SHP77 treated with DMSO at 0.1 percent for 48 hours (cell line): ENCODE measurements at places on chromosomes 2 and 18.
A peak's percentile ranks its signal among the peaks of the same experiment; 100 is the strongest.

GRCh38 chr18:41966943-41967342 is 11.9 kb downstream of the PIK3C3 start:
- no peak for DNase-seq

DNA sequence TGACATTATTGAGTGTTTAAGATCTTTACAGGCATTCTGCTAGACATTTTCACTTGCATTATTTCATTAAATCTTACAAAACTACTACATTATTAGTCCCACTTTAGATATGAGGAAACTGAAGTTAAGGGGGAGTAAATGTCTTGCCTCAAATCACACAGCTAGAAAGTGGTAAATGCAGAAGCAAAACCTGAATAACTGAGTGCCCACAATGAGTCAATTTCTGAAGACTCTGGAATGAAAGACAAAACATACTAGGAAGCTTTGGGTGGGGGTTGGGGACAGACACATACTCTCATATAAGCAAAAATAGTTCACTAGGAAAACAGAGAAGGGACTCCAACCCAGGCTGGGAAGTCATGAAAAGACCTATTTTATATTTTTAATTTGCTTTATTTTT is 214.4 kb upstream of the LRATD1 start:
- no peak for DNase-seq

GRCh38 chr18:70156886-70157285 is 48.6 kb downstream of the RTTN start:
- no peak for DNase-seq

- DNase-seq: no peak
These were observed 93.3 kb downstream of the COL5A2 start for GRCh38 chr2:189086250-189086649.

DNA sequence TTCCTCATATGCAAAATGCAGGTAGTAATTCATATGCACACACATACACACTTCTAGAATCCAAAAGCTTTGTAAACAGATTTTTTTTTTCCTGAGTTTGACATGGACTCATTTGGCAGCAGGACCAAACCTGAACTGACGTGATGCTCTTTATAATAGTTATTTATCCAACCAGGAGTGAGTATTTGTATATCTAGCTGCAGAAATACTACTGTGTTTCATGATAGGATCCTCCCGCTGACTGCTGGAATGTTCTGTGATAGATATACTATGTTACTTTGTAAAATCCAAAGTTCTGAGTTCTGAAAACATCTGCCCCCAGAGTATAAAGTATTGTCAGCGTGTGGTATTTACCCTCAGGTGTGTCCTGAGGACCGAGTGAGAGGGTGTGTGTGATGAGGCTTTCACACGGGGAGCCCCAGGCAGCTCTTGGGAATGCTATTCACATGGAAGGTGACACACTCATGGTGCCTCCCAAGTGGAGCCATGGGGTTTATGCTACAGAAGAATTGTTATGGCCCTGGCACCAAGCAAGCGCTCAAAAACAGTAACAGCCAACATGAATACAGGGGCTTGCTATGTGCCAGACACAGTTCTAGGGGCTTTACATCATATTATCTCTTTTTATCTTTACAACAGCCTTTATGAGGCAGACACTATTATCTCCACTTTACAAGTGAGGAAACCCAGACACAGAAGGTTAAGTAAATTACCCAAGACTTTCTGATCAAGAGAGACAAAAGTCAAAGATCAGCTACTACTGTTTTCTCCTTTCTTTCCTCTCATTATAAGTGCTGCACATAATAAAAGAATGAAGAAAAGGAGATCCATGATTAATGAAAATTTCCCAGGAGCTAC is 16.7 kb upstream of the TXNDC2 start:
- DNase-seq: no peak

DNA sequence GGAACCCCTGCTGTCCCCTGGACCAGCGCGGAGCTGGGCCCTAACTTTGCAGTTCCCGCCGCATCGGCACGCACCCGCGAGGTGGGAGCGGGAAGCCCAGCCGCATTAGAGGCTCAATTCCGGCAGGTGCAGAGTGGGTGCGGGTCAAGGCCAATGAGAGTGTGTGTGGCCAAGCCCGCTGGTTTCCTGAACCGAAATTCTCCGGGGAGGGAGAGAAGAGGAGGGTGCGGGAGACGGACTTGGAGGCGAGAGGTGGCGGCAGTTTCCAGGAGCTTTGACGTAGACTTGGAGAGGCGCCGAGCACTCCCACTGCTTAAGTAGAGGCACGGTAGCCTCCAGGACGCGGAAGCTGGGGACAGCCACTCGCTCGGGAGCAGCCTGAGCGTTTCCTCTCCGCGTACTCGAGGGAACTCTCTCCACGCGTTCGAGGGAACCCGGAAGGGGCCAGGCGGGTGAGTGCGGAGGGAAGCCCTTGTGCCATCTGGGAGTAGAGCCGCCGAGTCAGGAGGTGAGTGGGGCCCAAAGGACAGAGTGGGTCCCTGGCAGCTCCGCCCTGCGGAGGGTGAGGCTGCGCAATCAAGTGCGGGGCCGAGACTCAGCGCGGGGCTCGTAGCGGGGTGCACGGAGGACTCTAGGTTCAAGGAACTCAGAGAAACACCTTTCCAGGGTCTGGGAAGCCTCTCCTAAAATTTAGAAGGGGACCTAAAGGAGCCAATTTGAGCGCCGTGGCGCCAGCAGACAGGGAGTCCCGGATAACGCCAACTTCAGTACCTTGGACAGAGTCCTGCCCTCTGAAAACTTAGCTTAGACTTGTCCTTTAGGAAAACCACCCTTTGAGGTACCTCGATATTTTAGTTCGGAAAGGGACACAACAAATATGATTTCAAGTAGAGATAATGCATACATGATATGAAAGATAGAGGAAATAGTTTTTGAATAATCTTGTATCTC is at the start of gene FAM237A:
Gene FAM237A (plus strand): TSS at position 413 of the 951 bp plus-strand sequence. CDS start 1,750 bp downstream, outside the sequence.
- DNase-seq: no peak

DNA sequence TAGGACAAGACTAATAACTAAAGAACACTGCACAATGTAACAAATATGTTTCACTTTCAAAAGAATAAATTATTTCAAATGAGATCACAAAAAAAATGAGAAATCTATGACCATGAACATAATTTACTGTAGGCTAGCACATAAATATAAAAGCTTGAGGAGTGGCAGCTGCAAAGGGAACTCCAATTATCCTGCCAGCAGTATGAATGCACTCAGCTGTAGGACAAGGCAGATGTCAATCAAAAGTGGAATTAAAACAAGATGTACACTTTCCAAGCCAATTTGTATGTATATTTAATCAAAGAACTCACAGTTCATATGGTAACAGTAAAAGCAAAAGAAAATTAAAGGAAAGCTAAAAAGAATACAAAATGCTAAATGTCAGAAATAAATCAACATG is 76.6 kb upstream of the NCKAP5 start:
- no peak for DNase-seq

GRCh38 chr2:101311696-101312017 is 3.2 kb upstream of the RNF149 start:
- DNase-seq: no peak

DNA sequence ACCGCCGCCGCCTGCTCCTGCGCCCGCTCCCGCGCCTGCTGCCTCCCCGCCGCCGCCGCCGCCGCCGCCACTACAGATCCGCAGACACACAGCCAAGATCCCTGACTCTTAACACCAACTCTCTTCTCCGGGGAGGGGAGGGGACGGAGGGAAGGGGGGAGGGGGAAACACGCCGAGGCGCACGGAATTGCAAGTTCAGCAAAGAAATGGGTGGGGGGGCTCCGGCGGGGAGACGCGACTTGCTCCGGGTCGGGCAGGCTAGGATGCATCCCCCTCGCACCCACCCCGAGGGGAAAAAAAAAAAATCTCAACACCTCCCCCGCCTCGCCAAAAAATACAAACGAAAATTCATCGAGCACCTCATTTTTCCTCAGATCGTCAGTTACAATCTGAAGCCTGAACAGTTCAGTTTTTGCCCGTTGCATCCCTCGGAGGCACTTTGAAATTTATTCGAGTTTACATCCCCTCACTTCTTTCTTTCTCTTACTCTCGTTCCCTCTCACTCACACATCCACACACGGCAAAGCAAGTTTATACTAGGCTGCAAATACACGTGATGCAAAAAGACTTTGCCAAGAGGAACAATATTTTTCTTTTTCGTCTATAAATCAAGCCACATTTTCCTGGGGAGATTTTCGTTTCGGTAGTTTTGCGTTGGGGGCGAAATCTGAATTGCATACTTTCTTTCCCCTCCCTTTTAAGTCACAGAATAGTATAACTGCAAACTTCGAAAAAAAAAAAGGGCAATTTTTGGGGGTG is at the start of gene TCF4:
Gene TCF4 (minus strand): TSS at position 82 of the 759 bp plus-strand sequence. CDS start 1,076 bp downstream, outside the sequence.
- peak; percentile 42 for DNase-seq

- DNase-seq: no peak
These were observed 182.3 kb downstream of the RDH14 start for GRCh38 chr2:18378020-18378653.

DNA sequence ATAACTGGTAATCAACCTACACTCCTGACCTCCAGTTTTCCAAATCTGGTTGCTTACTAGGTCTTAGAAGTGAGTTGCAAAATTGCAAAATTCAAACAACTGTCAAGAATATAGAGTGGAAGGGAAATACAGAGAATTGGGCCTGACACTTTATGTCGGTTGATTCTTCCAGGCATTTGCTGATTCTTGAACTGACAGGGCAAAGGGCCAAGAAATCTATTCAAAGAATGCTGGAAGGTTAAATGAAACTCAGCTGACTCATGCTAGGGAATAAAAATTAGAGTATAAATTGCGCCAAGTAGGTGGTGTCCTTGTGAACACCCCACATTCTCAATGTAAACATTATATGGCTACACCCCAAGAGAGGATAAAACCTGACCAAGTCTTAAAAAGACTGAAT is 21.5 kb upstream of the ZSCAN30 start:
- no peak for DNase-seq

- no peak for DNase-seq
These were observed 380.6 kb upstream of the UBE2E3 start for GRCh38 chr2:180599804-180600203.

DNA sequence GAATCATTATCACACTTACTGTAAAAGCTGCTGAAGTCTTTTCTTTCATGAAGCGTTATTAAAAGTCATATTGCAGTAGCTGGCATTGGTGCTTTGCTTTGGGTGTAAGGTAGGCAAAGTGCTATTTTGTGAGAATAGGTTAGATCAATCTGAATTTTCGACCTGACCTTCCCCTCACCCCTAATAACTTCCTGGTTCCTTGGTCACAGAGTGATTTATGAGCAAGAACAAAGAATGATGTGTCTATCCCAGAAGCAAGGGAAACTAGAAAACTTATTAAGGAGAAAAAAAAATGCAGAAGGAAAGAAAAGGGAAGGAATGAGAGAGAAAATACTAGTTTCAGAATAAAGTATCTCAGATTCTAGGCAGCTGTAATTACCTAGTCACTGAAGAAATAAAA is 163.1 kb upstream of the MEIS1 start:
- no peak for DNase-seq

GRCh38 chr18:52544086-52544485 is 204.1 kb downstream of the DCC start:
- no peak for DNase-seq

DNA sequence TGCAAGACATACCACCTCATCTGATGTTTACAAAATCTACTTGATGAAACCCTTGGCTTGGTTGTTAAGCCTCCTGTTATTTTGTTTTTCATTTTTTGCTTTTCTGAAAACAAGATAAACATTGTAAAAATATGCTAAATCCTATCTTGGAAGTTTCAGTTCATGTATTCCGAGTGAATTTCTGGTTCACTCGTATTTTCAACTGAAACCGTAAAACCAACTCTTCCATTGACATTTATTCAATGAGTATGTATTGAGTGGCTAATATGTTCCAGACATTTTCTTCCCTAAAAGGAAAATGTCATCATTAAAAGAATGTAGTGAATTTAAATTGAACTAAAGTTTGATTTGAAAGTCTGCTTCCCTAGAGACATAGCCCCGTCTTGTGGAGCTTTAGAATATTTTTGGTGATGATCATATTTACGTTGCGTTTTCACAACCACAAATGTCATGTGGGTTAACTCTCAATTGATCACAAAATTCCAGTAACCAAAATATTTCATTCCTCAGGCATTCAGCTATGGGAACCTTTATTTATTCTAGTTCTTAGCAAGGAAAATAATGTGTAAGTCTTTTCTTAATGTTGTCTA is 204.2 kb downstream of the MBD2 start:
- DNase-seq: no peak

GRCh38 chr2:119820275-119820674 is 60.6 kb downstream of the PTPN4 start:
- DNase-seq: no peak

GRCh38 chr18:13225261-13225660 is 6.7 kb downstream of the LDLRAD4 start:
- no peak for DNase-seq

DNA sequence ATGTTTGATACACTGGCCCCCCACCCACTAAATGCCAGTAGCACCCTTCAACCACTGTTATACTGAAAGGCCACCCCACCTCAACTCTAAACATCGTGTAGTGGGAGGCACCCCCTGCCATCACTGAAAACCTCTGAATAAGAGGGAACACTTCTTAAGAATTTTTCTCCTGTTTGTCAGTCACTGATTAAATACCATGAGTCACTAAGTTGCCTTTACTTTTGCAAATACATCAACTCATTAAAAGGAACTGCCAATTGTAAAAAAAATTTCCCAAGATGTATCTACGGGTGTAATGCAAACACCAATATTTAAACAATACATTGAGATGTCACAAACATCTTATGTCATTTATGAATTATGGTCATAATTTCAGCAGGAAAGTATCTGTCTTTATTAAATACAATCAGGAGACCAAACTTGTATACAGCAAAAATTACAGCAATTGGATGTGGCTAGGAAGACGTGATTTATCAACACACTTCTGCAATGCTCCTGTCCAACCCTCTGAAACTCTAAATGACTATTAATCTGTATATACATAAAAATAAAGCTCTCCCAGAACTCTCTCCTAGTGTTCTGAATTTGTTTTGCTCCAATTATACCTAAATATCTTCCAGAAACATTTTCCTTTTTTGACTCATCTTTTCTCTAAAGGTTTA is 144.1 kb upstream of the STK17B start:
- DNase-seq: no peak

- DNase-seq: no peak
These were observed 88.1 kb downstream of the EPB41L3 start for GRCh38 chr18:5455674-5456073.

GRCh38 chr2:191610756-191611155 is 67.2 kb upstream of the NABP1 start:
- no peak for DNase-seq

DNA sequence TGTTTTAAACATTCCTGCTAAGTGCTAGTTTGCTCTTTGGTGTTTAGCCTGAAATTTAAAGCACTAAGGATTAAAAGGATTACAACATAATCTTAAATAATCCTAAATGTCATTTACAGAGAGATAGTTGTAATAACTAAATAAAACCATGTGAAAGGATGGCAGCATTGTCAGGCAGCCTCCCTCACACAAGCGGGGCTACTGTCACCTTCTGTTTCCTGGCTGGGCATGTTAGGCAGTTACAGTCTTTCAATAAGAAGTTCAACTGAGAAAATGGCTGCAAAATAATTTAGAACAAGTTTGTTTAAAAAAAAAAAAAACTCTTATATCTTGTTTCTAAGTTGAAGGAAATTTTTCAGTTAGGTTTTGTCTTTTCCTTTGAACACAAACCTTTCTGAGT is 124.9 kb downstream of the ARHGAP15 start:
- DNase-seq: no peak
